K562 (cell line): ENCODE measurements at places on chromosomes 6 and 20. TPM values are rescaled to one million over a fixed set of nuclear protein-coding genes. Genes with fewer than 3 reads are reported as not detected.

ASIP gene
- total RNA-seq, result not detected in 2 replicates

RNF182 gene
- total RNA-seq, result 21.3 and 22.8 TPM in 2 replicates

CCN6 gene
- 0.47 TPM in 1 of 2 replicates, not detected in the other for total RNA-seq

MTG2 gene
- 65.1 and 67.5 TPM in 2 replicates for total RNA-seq

GRCh38 chr6:119207971-119208725, 129.7 kb upstream of the FAM184A start:
- DNase-seq, result no peak
